Activated CD4-positive, alpha-beta T cell treated with anti-CD3 and anti-CD28 coated beads, Interleukin-2, amount 10 ng/mL, durations not matched to agents 7 days and 5 days (primary cell): ENCODE measurements at places on chromosomes 13 and 19. TPM values are rescaled to one million over a fixed set of nuclear protein-coding genes. Genes with fewer than 3 reads are reported as not detected.
A peak's percentile ranks its signal among the peaks of the same experiment; 100 is the strongest.

- peaks cover 69% of the 10 kb centered on the region for H3K4me1 ChIP-seq
- H3K36me3 ChIP-seq, result peaks cover 13% of the 10 kb centered on the region
- H3K4me3 ChIP-seq, result peak overlapping the region; percentile 62
- H3K27ac ChIP-seq, result peak overlapping the region; percentile 93
- peak; percentile 92 for DNase-seq
Measured at GRCh38 chr19:4369109-4369887, 25.9 kb downstream of the MPND start.

GRCh38 chr13:112065867-112066623, 904 bp upstream of the SOX1 start:
- H3K27ac ChIP-seq, result peak overlapping the region; percentile 72
- H3K4me1 ChIP-seq, result peaks cover 3% of the 10 kb centered on the region
- peak overlapping the region; percentile 20 for H3K4me3 ChIP-seq
- H3K36me3 ChIP-seq, result peaks cover 3% of the 10 kb centered on the region

- no peaks in the 10 kb centered on the region for H3K36me3 ChIP-seq
- H3K27me3 ChIP-seq, result peaks cover 15% of the 10 kb centered on the region
- DNase-seq, result peak; percentile 14
- H3K27ac ChIP-seq, result no peak overlapping the region
Measured at GRCh38 chr19:44644402-44645016, 799 bp downstream of the PVR start.

DNA sequence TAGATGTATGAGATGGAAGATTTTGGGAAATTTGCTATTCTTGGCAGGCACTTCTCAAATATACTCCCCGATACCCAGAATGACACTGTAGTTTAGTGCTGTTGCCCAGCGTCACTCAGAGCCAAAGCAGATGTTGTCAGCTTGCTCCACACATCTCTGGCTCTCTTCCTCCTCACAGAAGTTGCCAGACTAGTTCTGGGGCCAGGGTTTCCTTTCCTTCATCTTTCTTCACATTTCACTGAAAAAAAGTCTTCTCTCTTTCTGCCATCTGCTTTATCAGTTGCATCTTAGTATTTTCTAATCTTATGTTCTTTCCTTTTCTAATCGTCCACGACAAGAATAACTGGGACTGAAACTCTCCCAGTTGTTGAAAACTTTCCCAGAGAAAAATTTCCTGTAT, 251.4 kb downstream of the RGCC start:
- no peaks in the 10 kb centered on the region for H3K36me3 ChIP-seq
- H3K4me3 ChIP-seq, result no peak overlapping the region
- no peaks in the 10 kb centered on the region for H3K27me3 ChIP-seq
- H3K4me1 ChIP-seq, result no peaks in the 10 kb centered on the region
- H3K27ac ChIP-seq, result no peak overlapping the region

DNA sequence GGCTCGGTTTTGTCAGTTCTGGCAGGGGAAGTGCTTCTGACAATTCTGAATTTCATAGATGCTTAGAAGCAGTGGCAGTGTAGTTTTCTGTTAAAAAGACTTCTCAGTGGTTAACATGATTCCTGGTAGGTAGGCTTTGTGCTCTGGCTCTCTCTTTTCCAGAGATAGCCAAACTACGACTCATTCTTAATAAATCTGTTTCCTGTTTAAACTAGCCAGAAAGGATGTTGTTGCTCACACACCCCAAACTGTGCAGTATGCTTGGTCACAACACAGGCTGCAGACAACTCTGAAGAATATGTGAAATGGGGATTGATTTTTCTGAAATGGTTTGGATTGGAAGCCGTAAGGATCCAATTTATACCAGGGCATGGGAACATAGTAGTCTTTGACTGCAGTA, 711.5 kb downstream of the PCDH17 start:
- H3K27ac ChIP-seq, result no peak overlapping the region
- no peaks in the 10 kb centered on the region for H3K27me3 ChIP-seq
- no peaks in the 10 kb centered on the region for H3K36me3 ChIP-seq
- no peak overlapping the region for H3K4me3 ChIP-seq
- no peak for DNase-seq

DNA sequence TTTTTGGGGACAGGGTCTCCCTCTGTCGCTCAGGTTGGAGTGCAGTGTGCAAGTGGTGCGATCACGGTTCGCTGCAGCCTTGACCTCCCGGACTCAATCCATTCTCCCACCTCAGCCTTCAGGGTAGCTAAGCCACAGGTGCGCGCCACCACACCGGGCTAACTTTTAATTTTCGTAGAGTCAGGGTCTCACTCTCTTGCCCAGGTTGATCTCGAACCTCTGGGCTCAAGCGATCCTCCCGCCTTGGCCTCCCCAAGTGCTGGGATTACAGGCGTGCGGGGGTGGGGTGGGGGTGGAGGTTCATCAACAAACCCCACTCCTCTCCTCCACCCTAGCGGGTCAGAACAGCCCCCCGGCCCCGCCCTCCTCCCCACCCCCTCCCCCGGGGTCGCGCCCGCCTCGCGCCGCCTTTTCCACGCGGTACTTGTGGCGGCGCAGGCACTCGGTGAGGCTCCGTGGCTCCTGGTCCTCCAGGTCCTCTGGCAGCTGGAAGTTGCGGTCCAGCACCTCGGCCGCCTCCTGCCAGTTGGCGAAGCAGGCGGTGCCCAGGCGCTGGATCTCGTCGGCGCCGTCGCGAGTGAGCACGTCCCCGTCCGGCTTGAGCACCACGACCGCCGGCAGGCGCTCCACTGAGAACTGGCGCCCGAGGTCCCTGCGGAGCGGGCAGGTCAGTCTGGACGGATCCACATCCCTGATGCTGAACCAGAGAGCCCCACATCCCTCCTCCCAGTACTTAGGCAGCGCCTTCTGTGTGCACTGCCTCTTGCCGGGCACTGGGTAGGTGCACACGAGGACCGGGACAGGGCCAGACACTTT, 5.2 kb downstream of the NXNL1 start:
- peaks cover 36% of the 10 kb centered on the region for H3K27me3 ChIP-seq
- no peak overlapping the region for H3K4me3 ChIP-seq
- no peak for DNase-seq

GRCh38 chr19:22623841-22624221, 10.3 kb upstream of the ZNF492 start:
- no peaks in the 10 kb centered on the region for H3K36me3 ChIP-seq
- no peaks in the 10 kb centered on the region for H3K27me3 ChIP-seq
- no peak for DNase-seq
- H3K27ac ChIP-seq, result no peak overlapping the region
- H3K4me3 ChIP-seq, result no peak overlapping the region

GRCh38 chr13:39976481-39976880, 321.0 kb downstream of the COG6 start:
- no peak overlapping the region for H3K4me3 ChIP-seq
- no peak for DNase-seq
- no peaks in the 10 kb centered on the region for H3K36me3 ChIP-seq

- H3K4me3 ChIP-seq, result no peak within 1 kb of the TSS
- H3K27ac ChIP-seq, result no peak within 1 kb of the TSS
- H3K36me3 ChIP-seq, result no peaks in the 10 kb centered on the region
- no peaks in the 10 kb centered on the region for H3K4me1 ChIP-seq
Measured at GRCh38 chr19:15672580-15673175, at the start of gene CYP4F12. Gene CYP4F12, plus strand, starts transcription at chr19:15673087. Its CDS starts 443 bp downstream, at chr19:15673530.

- peaks cover 26% of the 10 kb centered on the region for H3K4me1 ChIP-seq
- no peak for DNase-seq
- H3K36me3 ChIP-seq, result peaks cover 8% of the 10 kb centered on the region
- peak overlapping the region; percentile 83 for H3K27ac ChIP-seq
- no peaks in the 10 kb centered on the region for H3K27me3 ChIP-seq
Measured at GRCh38 chr19:39531834-39532232, 819 bp downstream of the EID2B start.

GRCh38 chr13:71873418-71874247, 6.6 kb upstream of the DACH1 start:
- H3K4me3 ChIP-seq, result no peak overlapping the region

TNPO2 gene
- 90.7 TPM for total RNA-seq

CEACAM5 gene
- not detected for total RNA-seq

FFAR2 gene
- total RNA-seq, result not detected

CGB2 gene
- 0.47 TPM for total RNA-seq

FFAR1 gene
- total RNA-seq, result not detected

UHRF1 gene
- total RNA-seq, result 130 TPM
